ENCODE measurements at places on chromosomes 3 and 15. TPM values are rescaled to one million over a fixed set of nuclear protein-coding genes. Genes with fewer than 3 reads are reported as not detected.

DNA sequence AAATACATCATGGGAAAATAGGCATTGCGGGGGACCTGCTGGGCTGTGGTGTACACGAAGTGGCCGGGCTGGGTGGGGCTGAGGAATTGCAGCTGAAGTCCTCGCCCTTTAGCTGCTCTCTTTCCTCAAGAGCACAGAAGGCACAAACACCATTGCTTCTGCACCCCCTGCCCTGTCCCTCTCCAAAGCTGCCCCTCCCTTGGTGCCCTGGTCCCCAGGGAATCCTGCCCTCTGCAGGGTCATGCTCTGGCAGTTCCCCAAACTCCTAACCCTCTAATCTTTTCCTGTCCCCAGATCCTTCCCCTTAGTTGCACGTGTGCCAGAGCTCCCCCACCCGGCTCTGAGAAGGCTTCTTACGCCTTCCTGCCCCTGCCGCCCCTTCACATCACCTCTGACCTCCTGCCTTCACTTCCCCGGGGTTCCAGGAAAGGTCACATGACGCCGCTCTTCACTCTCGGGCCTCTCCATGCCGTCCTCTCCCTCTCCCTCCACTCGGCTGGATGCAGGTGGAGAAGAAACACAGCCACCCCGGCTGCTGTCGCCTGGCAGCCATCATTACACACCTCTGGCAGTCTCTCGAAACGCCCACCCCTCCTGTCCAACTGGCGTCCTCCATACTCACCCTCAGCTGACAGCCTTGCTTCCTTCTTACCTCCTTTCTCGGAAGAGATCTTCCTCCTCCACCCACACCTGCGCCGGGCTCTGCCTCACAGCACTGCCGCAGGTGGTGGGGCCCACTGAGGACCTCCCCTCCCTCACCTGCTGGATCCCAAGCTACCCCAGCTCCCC lies 6.9 kb upstream of the PCSK6 start:
- no peak for DNase-seq

The THRB gene
- not detected for total RNA-seq

- no peak for DNase-seq
These were observed 827 bp downstream of the WNT5A start for GRCh38 chr3:55486101-55486856.

- no peak for DNase-seq
These were observed 135.7 kb downstream of the ZPLD1 start for GRCh38 chr3:102570511-102570910.

- DNase-seq = no peak
These were observed 2.5 kb upstream of the ETFA start for GRCh38 chr15:76313731-76314130.

The VPS18 gene
- 3.3 TPM for total RNA-seq

The TM6SF1 gene
- total RNA-seq = 3.4 TPM

- no peak for DNase-seq
These were observed 27.5 kb downstream of the TMEM158 start for GRCh38 chr3:45198264-45199260.

The IL12A gene
- total RNA-seq = not detected

- DNase-seq = no peak
These were observed 116.7 kb upstream of the LMOD3 start for GRCh38 chr3:69239063-69239462.

DNA sequence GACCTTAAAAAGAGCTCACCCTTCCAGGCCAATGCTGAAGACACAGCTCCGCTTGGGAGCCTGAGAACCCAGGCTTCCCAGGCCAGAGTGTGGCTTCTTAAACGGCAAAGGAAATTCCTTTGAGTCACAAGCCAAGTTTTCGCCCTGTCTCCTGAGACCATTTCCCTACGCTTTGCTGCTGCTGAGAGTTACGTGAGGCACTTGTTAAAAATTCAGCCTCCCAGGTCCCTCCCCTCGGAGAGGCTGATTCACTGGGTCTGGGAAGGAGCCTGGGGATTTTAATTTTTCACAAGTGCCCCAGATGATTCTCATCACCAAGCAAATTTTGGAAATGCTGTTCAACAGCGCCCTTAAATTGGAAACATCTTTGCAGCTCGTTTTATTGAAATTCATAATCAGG lies 25.5 kb downstream of the RLBP1 start:
- no peak for DNase-seq

GRCh38 chr15:91864664-91865063 lies 11.2 kb downstream of the SLCO3A1 start:
- peak; percentile 43 for DNase-seq

The ANKUB1 gene
- total RNA-seq = not detected
